ENCODE measurements at places on chromosomes 7 and 10.

DNA sequence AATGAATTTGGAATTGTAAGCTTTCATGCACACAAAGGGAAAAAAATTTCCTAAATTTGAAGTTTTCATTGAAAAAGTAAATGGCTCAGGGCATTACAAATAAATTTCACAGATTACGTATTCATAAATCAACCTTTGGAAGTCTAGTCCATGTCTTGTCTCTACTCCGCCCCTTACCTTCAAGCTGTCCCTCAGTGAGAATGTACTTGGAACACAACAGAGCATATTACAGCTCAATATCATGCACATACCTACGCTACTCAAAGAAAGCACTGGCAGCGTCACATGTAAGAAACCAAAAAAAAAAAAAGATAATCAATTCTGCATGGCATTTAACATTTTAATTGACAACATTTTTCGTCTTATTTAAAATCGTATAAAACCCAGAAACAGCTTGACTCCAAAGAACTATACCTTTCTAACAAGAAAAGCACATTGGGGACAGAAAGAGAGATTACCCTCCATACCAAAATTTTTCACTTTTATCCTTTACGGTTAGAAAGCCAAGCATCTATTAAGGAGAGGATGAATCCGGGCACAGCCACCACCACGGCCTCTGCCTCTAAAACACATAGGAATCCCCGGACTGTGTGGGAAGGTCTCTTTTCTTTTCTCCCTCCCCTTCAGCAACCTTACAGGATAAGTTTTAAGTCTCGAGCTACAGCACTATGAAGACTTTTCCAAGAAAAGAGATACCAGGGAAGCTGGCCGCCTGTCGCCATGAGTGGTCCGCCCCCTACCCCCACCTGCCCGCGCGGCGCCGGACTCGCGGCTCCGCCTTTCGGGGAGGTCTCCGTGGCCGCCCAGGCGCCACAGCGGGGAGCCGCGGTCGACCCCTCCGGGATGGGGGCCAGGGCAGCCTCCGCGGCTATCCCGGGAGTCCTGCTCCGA is 1.1 kb downstream of the JMJD1C start:
- no peak for DNase-seq

GRCh38 chr10:8375137-8375536 is 320.6 kb downstream of the GATA3 start:
- DNase-seq, result no peak

DNA sequence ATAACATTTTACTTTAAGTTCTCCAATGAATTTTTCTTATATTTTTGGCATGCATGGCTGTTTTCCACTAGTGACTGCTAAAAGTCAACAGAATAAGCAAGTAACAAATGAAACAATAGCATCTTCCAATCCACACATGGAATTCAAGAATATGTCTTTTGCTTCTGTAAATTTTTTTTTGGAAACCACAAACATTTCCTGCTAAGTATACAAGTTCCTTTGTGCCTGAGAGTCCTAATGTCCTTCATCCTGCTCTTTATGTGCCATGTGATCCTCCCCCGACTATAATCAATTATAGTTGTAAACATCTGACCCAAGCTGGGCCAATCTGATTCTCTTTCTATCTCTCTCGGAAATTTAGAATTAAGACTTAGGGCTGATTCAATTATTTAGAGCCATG is 61.2 kb downstream of the PPP1R3C start:
- DNase-seq, result no peak

DNA sequence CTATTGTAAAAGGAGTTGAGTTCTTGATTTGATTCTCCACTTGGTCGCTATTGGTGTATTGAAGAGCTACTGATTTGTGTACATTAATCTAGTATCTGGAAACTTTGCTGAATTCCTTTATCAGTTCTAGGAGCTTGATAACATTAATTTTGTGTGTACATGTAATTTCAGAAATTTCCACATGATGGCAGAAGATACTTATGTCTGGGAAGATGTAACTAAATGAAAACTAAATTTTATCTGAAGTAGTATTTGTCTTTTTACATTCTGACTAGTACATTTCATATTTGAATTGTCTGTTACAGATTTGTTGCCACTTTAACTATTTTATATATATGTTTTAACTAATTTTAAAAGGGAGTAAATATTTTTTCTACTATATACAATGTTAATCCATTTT is 27.6 kb downstream of the SDHAF3 start:
- DNase-seq, result no peak

DNA sequence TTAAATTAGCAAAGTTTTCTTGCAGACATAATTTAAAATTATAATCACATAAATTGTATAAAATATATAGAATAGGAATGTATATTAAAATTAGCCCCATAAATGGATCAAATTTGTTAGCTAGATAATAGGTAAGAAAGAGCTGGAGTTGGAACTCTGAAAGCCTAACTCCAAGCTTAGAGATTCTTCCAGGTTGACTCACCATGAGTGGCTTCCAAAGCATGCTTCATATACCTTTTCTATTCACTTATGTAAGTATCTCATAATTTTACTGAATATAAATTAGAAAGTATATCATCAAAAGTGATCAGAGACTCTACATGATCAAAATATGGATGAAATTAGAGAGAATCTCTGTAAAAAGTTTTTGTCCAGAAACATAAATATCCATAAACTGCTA is 320.7 kb upstream of the MAGI2 start:
- DNase-seq, result no peak

DNA sequence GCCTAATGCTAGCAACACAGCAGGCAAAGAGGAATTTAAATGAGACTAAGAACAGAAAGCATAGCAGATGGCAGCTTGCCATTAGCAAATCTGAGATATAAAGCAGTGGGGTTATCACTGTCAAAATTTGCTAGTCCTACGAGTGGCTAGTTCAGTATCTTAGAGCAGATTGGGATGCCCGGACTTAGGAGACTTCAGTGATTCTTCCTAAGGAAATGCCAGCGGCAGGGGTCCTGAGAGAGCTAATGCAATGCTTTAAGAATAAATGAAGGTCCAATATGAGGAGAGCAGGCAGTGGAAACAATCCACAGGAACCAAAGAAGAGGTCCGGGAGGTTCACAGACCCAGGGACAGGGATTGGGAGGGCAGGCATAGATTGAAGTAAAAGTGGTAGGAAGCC is 169.3 kb upstream of the NPSR1 start:
- DNase-seq, result no peak

DNA sequence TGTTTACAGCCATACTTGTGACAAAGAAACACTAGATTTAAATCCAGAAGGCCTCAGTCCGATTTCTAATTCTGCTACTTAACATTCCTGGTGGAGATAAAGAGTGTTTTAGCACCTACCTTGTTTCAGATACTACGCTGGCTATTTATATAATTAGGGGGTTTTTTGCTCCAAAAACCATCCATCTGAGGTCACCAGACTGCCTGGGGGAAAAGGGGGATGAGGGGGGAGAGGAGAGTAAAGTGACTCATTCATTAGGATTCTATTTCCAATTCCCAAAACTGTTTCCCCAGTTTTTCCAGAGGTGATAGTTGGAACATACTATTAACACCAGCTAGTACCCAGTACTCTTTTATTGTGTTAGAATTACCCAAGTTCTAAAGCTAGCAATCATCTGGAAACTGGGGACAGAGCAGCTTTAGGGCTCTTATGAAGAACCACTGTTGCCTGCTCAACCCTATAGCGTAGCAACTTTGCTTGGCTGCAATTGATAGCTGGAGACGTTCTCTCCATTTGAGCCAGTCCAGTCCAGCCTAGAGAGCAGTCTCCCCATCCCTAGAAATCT is 6.6 kb downstream of the GCC1 start:
- DNase-seq, result no peak

DNA sequence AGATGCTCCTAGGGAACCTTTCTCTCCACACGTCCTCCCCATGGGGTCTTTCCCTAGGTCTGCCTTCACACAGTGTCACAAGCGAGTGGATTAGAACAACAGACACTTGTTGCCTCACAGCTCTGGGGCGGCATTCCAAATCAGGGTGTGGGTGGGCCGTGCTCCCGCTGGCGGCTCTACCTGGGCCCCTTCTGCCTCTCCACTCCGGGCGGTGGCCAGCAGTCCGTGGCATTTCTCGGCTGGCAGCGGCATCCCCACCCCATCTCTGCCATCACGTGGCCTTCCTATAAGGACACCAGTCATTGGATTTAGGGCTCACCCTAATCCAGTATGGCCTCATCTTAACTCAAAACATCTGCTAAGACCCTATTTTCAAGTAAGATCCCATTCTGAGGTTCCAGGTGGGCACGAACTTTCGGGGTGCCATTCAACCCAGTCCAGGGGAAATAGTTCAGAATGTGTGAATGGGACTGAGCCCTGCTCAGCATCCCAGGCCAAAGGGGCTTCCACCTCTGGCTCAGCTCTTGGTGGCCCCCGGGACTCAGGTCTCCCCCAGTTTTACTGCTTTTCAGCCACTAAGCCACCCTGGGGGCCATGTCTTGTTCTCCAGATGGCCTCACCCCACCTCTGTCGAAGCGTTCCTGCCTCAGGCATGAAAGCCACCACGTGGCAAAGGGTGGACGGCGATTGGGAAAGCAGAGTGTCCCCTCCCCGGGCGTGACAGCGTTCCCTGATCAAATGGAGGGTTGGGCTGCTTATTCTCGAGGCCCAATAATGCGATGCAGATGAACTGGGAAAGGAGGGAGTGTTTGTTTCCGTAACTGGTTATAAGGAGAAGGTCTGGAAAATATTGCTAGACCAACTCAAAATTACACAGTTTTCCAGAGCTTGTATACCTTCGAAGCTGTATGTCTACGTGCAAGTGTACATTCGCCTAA is 350.0 kb downstream of the GLRX3 start:
- no peak for DNase-seq

DNA sequence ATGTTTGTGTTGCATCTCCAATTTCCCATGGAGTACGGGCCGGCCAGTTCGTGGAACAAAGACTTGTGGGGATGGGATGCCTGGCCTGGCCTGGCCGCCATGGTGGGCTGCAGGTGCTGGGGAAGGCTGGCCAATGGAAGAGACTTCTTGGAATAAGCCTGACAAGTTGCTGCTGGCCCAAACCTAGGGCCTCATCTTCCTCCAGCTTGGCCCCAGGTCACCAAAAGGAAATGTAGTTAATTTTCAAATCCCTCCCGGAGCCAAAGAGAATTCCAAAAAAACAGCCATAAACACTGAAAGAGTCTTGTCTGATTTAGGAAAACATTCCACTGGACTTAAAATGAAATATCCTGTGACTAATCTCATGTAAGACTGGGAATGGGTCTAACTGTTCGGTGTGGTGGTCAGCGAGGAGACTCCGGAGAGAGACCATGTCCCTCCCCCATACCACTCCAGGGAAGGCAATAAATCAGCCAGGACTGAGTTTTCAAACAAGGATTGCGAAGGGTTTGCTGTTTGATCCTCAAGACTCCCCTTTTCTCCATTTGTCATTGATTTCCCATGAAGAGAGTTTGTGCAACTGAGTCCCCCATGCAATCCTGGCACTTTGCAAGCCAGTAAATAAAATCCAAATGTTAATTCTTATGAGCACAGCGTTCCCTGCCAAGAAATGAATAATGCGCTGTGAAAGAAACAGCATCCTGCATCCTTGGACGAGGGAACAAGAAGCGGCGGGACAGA is 128.7 kb upstream of the HABP2 start:
- DNase-seq, result no peak

DNA sequence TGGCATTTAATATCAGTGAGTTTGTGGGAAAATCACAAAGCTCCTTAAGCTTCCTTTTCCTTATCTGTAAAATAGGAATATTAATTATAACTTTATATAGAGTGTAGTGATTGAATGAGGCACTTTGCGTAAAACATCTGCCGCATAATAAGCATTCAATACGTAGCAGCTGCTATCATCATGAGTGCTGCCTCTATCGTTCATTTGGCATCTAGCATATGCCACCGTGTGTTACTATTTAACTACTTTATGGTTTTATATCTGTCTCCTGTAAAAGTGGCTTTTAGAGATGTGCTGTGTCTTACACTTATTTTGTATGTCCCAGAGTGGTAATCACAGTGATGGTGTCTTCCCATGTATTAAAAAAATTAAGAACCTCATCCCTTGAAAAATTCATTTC is 729.6 kb downstream of the SORCS3 start:
- DNase-seq, result no peak

DNA sequence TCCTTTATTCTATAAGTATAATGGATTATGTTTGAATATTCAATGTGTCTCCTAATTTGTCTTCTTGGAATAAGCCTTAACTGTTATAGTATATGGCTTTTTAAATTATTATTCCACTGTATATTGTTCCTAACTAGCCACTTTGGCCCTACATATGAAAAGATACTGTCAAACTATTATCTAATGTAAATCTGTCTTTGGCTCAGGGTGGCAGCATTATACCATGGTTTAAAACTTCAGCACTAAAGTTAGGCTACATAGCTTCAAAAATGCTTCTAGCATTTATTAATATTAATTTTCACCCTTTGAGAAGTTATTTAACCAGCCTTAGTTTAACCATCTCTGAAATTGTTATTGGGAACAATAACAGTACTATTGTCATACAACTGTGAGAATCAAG is 543.1 kb upstream of the MBL2 start:
- DNase-seq, result no peak

DNA sequence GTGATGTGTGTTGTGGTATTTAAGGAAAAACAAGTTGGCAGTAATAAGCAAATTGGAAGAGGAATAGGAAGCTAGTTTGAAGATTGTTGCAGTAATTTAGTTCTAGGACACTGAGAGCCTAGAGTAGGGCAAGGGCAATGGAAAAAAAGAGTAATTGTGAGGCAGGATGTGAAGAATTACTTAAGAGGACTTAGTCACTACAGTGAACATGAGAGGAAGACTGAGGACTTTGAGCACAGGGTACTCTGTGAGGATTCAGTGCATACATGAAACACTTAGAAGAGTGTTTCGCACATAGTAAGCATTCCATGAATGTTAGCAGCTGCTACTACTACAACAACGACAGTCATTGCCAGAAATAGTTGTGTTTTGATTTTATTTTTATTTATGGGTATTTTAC is 30.9 kb upstream of the DKK1 start:
- no peak for DNase-seq

GRCh38 chr7:55420530-55420929 is 55.4 kb downstream of the LANCL2 start:
- DNase-seq, result no peak

DNA sequence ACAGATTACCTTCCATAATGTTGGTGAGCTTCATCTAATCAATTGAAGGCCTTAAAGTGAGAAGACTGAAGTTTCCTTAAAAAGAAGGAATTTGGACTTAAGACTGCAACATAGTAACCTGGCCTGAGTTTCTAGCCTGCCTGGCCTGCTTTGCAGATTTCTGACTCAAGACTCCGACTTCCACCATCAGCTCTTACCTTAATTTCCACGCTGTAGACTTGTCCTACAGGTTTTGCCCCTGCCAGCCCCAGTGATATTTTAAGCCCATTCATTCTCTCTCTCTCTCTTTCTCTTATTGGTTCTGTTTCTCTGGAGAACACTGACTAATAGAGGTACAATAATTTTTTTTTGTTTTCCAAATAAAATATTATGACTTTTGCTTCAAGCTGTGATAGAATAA is 862.3 kb upstream of the GHITM start:
- DNase-seq, result no peak

DNA sequence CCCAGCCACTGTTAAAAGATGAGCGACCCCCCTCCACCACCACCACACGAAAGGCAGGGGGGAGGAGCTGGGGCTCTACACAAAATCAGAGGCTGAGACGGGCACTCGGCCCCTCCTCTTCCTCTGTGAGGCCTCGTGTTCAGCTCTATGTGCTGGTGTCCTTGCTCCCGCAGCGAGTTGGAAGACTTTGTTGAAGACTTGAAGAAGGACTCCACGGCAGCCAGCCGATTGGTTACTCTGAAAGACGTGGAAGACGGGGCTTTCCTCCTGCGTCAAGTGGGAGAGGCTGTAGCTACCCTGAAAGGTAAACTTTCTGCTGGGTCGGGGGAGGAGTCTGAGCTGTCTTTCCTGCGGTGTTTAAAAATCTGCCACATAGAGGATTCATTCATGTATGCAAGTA is 203.7 kb downstream of the ARHGAP21 start:
- DNase-seq, result no peak
